ACHN (cell line): ENCODE measurements at places on chromosomes 13 and 19.

GRCh38 chr13:71309905-71310304 is 557.1 kb downstream of the DACH1 start:
- no peak for DNase-seq

- no peak for DNase-seq
These were observed 3.7 kb downstream of the SLC25A42 start for GRCh38 chr19:19067276-19068072.

DNA sequence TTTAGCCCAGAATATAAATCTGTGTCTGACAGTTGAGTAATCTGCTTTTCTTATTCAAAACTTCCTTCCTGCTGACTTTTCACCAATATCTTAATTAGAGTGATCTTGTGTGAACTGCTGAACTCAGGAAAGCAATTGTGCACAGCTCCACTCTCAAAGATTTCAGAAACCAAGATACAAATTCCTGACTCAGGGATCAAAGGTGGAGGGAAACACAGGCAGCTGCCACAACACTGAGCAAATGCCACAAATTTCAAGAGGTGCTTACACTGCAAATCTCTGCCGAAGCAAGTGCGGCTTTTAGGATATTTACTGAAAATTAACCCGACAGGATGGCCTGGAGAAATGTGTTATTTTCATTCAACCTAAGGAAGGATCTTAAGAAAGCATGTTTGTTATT is 111.4 kb downstream of the STOML3 start:
- DNase-seq: no peak

DNA sequence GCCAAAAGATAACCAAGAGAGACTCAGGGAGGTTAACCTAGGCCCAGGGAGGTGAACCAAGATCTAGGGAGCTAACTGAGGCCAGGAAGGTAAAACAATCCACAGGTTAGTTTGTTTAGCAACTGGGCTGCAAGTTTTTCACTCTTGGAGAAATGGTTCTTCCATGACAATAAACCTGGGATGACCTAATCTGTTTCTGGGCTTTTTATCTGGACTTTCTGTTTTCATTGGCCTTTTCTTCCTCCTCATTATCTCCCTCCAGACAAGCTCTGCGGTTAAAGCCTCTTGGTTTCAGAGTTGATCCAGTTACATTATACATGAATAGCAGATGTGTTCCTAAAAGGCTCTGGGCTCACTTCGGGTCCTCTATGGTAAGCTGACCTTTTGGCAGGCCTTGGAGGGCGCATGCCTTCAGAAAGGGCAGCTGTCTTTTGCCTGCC is 44.2 kb downstream of the PCDH8 start:
- no peak for DNase-seq
